ENCODE measurements at places on chromosomes 11 and 22.

- no peak for DNase-seq
Measured at GRCh38 chr22:29030618-29031226, 30.9 kb downstream of the C22orf31 start.

- no peak for DNase-seq
Measured at GRCh38 chr11:112744041-112744440, 217.2 kb upstream of the NCAM1 start.

GRCh38 chr11:93936460-93936859, 84.7 kb upstream of the HEPHL1 start:
- no peak for DNase-seq

DNA sequence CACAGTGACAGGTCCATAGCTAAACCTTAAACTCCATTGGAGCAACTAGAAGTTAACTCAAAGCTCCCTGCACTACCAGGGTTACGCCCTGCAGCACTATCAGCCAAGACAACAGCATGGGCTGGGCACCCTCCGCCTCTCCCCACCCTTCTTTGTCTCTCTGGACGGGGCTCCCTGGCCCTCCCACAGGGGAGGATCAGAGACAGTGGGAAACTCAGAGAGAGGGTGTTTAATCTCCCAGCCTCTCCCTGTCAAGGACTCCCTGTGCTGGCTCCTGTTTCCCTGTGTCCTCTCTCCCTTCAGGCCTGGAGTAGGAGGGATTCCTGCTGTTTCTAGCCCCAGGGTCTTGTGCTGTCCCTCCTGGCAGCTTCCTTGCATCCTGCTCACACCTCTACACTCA, 56.9 kb upstream of the CSNK2A3 start:
- no peak for DNase-seq

DNA sequence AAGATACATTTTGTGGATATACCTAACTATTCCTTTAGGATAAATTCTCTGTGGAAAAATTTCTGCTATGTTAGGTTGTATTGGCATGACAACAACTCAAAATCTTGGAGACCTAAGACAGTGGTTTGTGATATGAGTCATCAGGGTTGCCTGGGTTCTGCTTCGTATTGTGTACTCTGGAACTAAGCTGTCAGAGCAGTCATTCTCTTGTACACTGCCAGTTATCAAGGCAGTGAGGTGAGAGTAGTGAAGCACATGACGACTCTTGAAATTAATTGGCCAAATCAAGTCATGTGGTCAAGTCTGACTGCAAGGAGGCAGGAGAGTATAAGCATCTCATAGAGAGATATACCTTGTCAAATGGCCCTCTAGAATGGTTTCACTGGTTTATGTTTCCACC, 104.4 kb downstream of the FANCF start:
- DNase-seq, result no peak

- peak; percentile 59 for DNase-seq
Measured at GRCh38 chr11:6646918-6647679, 8.5 kb downstream of the DCHS1 start.

- no peak for DNase-seq
Measured at GRCh38 chr22:26786398-26786797, 129.0 kb downstream of the MIAT start.

DNA sequence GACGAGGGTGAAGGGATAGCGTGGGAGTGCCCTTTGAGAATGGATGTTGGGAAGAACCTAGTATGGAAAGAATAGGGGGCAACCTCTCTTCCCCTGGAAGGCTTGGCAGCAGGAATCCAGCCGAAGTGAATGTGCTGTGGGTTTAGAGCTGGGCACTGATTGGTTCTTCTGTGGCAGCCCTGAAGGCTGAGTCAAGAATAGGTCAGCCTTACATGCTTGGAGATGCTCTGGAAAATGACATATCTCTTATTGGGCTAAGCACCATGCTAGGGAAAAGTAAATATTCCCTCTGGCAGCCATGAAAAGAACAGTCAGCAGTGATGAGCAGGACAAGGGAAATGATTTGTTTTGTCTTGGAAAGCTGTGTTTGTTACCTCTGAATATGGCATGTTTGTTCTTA, 149.5 kb downstream of the COMMD9 start:
- DNase-seq, result no peak

GRCh38 chr11:77047007-77047927, 13.1 kb downstream of the B3GNT6 start:
- DNase-seq, result peak; percentile 93

GRCh38 chr11:102676084-102676483, 29.5 kb downstream of the MMP27 start:
- DNase-seq, result no peak

DNA sequence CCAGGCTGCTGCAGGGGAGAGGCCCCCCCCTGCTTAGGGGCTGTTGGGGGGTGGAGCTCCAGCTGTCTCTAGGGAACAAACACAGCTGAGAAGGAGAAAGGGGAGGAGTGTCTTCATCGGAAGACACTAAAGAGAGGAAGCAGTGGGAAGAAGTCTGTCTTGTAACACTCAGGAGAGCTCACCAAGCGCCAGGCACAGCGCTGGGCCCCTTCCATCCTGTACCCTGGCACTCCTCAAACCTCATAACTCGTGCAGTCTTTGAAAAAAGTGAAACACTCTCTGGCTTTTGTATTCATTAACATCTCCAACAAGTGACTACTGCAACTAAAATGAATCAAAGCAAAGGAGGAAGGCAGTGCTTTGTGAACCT, 67.4 kb upstream of the PRDM11 start:
- no peak for DNase-seq

GRCh38 chr11:123265951-123266350, 70.9 kb upstream of the CLMP start:
- DNase-seq, result no peak

GRCh38 chr11:134662629-134663360, 250.8 kb upstream of the B3GAT1 start:
- DNase-seq, result no peak

DNA sequence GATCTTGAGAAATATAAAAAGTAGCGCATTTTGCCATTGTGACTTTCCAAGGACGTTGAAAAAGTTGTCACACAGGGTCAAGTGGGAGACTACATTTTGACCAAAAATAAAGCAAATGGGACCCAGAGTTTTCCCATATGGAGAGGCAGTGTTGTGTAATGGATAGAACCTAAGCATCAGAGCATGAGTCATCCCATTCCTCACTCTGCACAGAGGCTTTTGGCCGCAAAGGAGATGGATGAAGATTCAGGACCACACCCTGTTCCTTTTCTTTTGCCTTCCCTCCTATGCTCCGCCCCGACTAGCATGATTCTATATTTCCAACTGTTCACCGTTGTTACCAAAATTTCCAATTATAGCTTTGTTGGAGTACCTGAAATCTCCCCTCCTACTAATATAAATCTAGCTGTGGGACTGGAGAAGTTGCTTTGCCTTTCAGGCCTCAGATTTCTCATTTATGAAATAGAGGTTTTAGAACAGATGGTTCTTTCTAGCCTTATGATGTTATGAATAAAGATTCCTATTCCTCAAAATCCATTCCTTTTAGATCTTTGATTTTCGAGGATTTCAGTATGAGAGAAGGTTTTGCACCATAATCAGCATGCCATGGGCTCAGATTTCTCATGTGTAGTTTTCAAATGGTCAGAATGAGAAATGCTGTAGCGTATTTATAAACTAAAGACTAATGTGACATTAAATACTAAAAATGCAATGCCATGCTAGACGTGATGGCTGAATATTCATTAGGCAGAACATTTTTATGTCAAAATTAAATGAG, 921.9 kb upstream of the TENM4 start:
- DNase-seq, result no peak

GRCh38 chr11:10450462-10451425, 4.3 kb upstream of the AMPD3 start:
- DNase-seq, result peak; percentile 51

DNA sequence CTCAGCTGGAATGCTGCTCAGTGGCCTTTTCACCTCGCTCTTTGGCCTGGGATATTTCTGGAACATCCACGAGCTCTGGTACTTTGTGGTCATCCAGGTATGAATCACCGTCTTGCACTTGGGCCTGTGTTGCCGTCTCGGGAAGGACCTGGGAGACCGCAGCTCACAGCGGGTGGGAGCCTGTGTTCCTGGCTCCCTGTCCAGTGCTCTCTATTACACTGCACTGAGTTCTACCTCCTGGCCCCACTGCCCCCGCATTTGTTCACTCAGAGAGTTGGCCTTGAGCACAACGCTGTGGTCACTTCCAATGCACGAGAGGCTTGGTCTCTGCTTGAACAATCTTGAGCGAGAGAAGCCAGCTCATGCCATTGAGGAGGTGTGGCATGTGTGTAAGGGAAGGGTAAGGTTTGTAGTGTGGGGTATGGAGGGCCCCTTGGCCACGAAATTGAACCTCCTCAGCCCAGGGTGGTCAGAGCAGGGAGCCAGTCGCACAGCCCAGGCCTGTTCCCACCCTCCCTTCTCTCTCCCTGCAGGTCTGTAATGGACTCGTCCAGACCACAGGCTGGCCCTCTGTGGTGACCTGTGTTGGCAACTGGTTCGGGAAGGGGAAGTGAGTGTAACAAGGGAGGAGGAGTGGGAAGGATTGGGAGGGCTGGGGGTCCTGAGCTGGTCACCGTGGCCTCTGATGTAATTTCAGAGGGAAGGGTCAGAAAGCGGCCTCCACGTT, 16.2 kb downstream of the SLC37A2 start:
- DNase-seq, result peak; percentile 56

DNA sequence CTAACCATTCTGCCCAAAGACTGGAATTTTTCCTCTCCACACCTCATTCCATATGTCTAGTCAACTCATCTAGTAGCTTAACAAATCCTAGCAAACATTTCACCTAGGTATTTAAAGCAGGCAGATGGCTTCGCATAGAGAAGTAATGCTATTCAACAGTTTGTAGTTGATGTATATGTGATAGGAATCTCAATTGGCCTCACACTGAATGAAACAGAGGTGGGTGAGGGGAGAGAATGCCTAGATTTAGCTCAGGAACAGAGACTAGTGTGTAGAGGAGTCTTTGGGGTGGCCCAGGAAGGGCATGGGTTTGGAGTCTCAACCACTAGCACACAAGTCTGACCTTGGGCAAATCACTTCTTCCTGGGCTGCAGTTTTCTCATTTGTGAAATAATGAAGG, 196.2 kb downstream of the MYO18B start:
- no peak for DNase-seq

DNA sequence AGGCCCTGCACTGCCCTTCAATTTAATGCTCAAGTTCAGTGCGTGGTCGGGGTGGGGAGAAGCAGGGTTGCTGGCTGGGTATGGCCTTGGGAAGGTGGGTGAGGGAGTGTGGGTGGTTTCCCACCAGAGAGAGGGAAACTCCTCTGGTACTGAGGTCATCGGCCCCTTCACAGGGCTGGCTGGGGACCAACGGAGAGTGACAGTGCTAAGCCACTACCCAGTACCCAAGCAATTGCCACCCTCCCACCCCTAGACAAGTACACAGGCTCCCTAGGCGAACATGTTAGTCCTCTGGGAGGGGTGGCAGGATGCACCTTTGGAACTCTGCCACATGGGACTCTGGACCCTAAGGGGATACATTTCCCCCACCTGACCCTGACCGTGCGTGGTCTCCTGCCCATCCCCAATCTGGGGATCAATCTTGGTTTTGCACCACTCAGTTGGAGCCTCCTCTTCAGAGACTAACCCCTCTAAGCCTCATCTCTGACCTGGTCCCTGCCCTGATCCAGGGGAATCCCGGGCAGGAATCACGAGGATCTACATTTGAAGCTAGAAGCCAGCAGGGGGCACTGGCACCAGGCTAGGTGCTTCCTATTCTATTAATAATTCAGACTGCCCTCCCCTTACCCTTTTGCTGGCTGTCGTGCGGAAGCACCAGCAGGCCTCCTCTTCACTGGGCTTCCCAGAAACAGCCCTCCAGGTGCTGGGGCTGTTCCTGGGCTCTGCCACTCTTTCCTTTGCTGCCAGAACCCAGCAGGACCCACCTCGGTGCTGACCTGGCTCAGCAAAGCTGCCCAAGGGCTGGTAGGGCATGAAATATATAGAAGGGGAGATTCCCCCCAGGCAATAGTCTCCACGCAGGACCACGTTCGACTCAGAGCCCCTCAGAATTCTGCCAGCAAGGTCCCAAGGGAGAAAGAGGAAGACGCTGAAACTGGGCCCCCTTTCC, 377.7 kb downstream of the TENM4 start:
- no peak for DNase-seq

DNA sequence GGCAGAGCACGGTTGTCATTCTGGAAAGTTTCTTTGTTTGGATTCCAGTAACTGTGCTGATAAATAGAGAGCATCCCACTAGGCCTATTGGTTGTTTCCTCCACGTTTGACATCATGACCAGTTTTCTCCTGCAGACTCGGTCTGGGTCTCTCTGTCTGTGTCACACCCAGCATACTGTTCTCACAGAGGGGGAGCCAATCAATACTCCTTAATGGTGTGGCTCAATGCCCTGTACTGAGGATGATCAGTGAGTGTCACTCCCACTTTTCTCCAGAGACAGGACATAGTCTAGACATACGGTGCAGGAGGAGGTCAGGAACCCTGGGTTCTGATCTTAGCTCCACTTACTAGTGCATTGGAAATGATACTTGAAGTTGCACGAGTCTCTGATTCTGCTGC, 88.2 kb upstream of the BLID start:
- no peak for DNase-seq

GRCh38 chr22:19666673-19667593, 47.4 kb upstream of the SEPTIN5 start:
- DNase-seq, result no peak
